ENCODE measurements at places on chromosomes 7 and 10.
A peak's percentile ranks its signal among the peaks of the same experiment; 100 is the strongest.

DNA sequence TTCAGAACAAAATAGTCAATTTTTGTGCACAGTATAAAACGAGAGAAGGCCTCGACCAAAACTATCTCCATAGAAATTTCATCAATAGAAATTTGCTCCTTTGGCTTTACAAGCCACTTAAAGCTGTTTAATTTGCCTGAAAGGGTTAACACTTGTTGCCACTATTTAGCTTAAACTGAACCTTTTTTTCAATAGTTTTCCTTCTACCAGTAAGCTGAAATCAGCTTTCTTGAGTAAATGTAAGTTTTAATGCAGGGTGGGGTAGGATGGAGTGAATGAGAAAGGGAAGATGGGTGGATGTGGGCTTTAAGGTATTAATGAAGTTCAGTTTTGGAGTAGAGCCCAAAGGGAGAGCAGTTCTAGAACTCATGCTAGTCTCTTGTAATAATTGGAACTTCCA lies 39.5 kb downstream of the ARL4A start:
- DNase-seq, result no peak

DNA sequence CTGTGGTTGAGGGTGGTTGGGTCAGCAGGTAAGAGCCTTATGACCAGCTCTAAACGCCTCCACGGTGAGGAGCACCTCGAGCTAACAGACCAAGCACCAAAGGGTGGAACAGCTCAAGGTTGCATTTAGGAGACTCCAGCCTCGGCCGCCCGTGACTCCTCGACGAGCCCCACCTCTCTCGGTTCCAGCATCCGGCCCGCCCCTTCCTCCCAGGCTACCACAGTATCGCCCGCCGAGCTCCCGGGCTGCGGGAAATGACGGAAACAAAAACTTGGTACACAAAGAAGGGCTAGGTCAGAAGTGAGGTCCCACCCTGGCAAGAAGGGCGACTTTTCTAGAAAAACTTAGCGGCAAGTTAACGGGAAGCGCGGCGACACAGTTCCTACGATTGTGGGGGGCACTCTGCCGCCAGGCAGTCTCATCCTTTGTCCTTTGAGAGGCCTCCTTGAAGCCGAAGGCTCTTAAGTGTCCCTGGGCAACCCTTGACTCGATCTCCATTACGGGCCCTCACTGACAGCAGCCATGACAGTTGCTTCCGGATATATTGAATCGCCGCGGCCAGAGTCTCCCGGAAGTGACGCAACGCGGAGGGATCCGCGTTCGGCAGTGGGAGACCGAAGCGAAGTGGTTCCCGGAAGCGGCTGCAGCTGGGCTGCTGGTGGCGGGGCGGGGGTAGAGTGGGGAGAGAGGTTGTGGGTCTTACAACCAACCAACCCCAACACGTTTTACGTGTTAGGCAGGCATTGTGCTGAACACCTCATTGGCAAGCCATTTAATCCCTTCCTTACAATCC lies 40.2 kb upstream of the ZNF518A start:
- peak; percentile 91 for DNase-seq

DNA sequence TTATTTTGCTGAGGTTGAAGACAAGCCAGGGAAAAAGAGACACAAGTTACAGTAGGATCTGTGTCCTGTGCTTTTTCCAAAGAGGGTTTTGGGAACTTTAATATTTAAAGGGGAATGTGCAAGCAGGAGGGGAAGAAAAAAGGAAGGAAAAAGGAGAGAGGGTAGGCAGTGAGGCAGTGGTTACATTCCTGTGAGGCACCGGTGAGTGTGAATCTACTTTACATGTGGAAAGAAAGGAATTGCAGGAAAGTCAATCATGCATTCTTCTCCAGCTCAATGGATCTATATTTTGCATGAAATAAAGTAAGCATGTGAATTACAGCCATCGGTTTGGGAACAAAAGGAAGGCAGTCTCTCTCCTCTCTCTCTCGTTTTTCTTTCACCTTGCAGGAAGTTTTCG lies 12.6 kb upstream of the DYNC2I1 start:
- DNase-seq, result no peak

DNA sequence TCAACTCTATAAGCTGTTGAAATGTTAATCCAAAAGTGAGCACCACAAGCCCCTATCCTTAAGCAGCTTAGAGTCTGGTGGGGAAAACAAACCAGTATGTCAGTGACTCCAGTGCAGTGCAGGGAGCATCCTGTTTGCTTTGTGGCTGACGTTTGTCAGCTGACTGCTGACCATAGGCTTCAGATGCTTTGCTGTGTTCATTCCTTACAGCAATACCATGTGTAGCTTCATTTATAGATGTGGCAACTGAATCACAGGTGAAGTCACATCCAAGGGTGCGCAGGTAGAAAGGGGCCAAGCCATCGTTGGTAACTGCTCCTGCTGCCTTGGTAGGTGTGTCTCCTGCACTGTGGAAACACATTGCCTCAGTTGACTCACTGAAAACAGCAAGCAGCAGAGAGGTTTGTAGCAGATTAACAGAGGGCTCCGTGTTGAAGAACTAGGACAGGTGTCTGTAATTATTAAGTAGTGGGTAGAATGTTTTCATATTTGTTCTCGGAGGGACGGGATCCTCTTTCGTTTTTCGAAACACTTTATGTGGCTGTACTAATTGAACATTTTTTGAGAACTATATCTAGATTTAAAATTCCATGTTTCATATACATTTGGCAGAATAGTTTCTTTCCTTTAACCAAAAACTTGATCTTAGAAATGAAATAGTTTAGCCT lies 2.0 kb downstream of the INSIG1 start:
- DNase-seq, result no peak

- DNase-seq, result no peak
Measured at GRCh38 chr10:34016576-34016975, 682.1 kb upstream of the NRP1 start.
